ELR (cell line): ENCODE measurements at places on chromosomes 5 and 9.

DNA sequence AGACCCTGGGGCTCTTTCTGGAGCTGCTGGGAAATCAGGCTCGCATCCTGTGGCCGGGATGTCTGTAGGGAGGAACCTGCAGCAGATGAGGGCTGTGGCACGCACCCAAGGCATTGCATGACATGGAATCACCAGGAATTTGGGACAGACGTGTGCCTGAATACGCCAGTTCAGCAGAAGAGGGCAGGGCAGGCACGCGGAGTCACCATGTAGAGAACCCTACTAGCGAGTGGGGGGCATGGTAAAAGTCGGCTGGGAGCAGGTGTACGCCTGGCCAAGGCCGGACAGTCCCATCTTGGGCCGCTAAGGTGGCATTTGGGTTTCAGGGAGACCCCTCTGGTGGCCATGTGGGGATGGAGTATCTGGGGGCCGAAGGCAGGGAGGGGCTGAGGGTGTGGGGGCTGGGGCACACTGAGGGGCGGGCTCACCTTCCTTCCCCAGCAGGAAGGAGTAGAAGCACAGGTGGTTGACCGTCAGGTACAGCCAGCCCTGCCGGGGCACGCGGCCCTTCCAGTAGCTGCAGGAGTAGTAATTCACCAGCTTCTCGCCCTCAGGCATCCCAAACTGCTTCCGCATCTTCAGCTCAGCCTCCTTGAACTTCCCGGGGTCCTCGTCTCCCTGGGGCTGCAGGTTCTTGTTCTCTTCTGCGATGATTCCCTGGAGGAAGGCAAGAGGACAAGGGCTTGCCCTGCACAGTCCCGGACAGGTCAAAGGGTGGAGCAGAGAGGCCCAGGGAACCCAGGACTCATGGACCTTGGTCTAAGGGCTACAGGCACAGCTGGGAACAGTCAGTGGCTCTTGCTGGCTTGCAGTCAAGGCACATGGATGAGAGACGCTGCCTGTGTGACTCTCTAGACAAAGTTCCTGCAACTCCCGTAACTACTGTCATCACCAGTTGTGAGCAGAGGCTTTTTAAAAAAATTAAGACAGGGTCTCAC lies 13.5 kb downstream of the TBC1D9B start:
- DNase-seq = no peak

GRCh38 chr9:131594906-131595665 lies 49.8 kb downstream of the PRRT1B start:
- DNase-seq = no peak

DNA sequence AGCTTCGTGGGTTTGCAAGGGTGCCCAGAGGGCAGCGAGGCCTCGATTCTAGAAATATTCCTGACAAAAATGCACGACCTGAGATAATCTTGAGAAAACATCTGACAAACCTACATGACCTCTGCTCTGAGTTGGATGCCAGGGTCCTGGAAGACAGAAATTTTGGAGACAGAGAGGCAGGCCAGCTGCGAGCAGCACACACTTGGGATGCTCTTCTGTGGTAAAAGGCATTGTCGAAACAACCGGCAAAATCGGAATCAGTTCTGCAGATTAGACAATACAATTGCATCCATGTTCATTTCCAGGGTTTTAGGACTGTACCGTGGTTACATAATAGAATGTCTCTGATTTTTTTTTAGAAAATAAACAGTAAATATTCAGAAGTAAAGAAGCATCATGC lies 74.2 kb downstream of the GADD45G start:
- no peak for DNase-seq

GRCh38 chr5:90933298-90933697 lies 374.7 kb downstream of the ADGRV1 start:
- no peak for DNase-seq

DNA sequence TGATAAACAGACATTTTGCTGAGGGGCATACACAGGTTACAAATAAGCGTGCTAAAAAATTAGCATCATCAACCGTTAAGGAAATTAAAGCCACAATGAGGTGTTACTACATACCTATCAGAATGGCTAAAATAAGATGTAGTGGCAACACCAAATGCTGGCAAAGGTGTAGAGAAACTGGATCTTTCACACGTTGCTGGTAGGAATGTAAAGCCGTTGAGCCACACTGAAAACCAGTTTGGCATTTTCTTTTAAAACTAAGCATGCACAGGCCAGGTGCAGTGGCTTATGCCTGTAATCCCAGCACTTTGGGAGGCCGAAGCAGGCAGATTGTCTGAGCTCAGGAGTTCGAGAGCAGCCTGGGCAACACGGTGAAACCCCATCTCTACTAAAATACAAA lies 67.0 kb upstream of the SYK start:
- DNase-seq = no peak

DNA sequence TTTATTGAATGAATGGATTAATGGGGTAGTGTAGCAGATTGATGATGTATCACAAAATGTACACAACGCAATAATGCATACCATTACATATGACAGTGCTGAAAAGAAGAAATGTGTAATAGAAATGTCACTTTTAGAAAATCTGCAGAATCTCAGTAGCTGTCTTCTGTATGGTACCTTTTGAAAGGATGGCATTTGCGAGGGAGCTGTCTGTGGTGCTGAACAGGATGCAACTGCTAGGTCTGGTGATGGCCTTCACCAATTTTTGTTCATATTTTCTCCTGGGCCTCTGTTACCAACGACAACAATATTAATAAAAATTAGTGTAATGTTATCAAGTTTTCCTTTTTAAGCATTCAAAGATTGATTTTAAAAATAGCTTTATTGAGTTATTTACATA lies 36.2 kb upstream of the OTULIN start:
- peak; percentile 66 for DNase-seq

DNA sequence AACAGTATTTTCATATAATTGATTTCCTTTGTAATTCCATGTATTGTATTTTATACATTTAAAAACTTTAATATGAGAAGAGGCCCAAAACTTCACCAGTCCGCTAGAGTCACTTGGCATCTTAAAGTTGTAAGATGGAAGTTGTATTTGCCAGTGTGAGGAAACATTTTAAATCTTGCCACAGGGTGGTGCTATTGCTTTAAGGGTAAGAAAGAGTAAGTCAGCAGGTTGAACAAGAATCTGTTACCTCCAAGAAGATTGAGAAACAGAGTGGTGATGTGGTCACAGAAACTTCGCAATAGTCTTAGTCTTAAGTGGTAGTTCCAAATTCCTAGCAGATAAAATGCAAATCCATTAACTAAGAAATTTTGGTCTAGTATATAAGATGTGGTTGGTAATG lies 39.8 kb upstream of the RANBP6 start:
- peak; percentile 88 for DNase-seq

DNA sequence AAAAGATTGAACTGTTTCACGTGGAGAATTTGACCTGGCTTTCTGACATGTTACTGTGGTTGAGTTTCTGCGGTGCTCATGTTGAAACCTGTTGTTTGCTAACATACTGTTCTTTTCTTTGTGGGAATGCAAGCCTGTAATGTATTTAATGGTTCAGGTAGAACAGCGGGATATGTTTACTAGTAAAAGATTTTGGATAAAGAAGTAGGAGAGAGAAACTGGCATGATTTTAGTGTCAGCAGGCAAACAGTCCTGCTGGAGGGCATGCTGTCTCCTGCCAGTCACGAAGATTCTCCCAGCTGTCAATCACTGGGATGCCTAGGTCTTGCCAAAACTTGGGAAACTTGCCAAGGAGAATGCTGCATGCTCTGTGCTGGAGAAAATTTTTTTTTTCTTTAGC lies 263.5 kb downstream of the TAF11L14 start:
- DNase-seq = no peak

GRCh38 chr9:136185066-136185465 lies 19.9 kb downstream of the LHX3 start:
- no peak for DNase-seq

DNA sequence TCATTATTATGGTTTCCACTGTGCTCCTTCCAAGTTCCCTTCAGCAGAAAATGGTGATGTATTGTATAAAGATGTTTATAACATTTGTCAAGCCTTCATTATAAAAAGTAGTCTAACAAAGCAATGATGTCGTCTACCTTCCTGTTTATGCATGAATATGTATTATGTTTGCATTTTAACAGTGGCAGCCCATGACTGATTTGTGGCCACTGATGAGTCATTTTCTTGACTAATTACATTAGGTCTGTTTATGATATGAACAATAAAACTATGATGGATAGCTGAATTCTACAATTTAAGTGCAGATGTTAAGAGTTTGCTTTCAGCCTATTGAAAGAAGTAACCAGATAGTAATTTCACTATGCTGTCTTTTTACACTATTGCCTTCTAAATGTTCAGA lies 75.4 kb upstream of the ADAMTS19 start:
- peak; percentile 15 for DNase-seq

DNA sequence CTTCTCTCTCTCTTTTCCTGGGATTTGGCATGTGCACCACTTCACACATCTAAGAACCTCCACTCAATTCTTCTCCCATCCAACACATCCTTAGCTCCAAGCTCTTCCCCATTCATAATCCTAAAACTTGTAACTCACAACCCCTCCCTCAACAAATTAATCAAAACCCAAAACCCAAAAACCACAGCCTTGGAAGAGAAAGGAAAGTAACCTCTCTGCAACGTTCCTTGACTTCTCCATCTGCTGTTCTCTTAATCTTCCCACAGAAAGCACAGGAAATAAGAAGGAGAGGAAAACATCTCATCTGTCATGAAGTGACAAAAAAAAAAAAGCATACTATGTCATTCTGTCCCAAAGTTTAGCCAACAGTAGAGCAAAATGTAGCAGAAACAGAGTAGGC lies 66.2 kb downstream of the DRD1 start:
- DNase-seq = no peak

- DNase-seq = no peak
Observed at GRCh38 chr5:68441309-68442073, 225.9 kb downstream of the PIK3R1 start.

GRCh38 chr5:53733853-53734252 lies 173.4 kb downstream of the NDUFS4 start:
- DNase-seq = no peak

DNA sequence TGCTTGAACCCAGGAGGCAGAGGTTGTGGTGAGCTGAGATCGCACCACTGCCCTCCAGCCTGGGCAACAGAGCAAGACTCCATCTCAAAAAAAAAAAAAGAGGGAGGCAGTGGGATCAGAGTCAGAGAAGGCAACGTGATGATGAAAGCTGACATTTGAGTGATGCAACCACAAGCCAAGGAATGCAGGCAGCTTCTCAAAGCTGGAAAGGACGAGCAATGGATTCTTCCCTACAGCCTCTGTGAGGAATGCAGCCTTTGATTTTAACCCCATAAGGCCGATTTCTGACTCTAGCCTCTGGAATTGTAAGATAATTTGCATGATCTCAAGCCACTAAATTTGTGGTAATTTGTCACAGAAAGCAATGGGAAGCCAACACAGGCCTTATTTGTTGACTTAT lies 9.8 kb downstream of the TGFBI start:
- DNase-seq = peak; percentile 47

GRCh38 chr5:56233230-56233629 lies at the start of gene ANKRD55:
Gene ANKRD55 (minus strand): TSS chr5:56233330. CDS start chr5:56232913, 417 bp downstream.
- DNase-seq = no peak

DNA sequence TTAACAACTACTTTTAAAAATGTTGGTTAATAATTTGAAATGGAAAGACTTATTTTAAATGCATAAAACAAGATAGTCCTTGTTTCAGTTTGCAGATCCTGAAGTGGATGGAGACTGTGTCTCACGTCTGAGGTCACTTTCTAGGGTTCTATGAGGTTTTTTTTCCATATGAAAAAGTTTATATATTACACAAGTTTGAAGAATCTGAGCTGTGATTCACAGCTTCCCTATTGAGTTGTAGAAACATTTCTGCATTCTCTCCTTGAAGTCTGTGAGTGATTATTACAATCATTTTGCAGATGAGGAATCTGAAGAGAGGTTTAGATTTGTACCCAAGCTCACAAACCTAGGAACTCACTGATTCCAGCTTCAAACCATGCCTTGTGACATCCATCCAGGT lies 442.5 kb upstream of the KLF4 start:
- DNase-seq = peak; percentile 62

GRCh38 chr5:98570010-98570409 lies 203.5 kb upstream of the RGMB start:
- peak; percentile 82 for DNase-seq

- DNase-seq = no peak
Observed at GRCh38 chr9:128901822-128902221, 19.0 kb upstream of the PHYHD1 start.
